ENCODE measurements at places on chromosomes 5 and 9. TPM values are rescaled to one million over a fixed set of nuclear protein-coding genes. Genes with fewer than 3 reads are reported as not detected.

The PRRX2 gene
- total RNA-seq = 12.5 TPM

The FAM78A gene
- total RNA-seq = 0.48 TPM

The OBP2A gene
- total RNA-seq = not detected

The GGTA1 gene
- total RNA-seq = not detected

The PCDHGC4 gene
- total RNA-seq = not detected

The TTC1 gene
- total RNA-seq = 64.9 TPM

The ADAMTS16 gene
- 1.4 TPM for total RNA-seq

The PRXL2C gene
- 18.7 TPM for total RNA-seq

The SMIM33 gene
- total RNA-seq = not detected

The IL4 gene
- total RNA-seq = not detected

The RANBP17 gene
- total RNA-seq = 3.0 TPM
